ENCODE measurements at places on chromosomes 3 and 15.

DNA sequence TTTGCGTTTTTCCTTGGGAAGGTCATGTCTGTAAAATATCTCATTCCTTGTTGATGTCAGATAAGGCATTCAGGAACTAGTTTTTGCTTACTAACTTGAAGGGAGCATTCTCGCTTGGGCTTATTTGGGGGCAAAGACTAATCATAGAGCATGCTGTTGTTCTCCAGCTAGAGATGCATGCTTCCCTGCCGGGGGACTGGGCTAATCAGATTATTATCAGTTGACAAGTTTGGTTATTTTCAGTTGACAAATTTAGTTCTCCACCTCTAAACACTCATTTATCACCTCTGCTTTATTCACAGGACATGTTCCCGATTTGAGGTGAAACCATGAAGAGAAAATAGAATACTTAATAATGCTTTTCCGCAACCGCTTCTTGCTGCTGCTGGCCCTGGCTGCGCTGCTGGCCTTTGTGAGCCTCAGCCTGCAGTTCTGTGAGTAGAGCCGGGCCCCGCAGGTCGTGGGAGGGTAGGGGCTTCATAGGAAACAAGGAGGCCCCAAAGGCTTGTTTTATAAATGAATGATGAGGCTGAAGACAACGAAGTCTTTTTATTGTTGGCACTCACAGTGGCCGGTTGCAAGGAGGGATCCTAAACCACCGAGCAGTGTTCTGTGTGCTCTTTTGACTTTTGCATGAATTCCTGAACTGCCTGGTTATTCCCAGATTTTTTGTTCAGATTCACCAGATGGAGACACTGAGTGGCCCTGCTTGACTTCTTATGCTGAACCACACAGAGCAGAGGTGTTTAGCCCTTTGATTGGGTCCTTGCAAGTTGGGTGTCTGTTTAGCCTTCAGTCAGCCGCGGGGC lies 28.4 kb downstream of the PXYLP1 start:
- no peak for DNase-seq

DNA sequence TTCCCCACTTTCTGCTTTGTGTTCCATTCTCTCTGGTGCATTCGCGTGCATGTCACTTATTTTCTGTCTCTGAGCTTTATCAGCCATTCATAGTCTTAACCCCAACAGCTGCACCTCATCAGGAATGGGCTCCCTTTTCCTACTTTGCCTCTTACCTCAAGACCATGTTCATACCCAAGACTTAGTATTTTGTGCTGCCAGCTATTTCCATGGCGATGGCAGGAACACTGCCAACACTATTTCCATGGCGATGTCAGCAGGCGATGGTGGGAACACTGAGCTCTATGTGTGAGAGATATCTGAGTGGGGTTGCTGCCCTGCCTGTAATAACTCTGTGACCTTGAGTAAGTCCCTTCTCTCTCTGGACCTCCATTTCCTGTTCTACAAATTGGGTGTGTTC lies 5.5 kb downstream of the ZNF35 start:
- DNase-seq = no peak

DNA sequence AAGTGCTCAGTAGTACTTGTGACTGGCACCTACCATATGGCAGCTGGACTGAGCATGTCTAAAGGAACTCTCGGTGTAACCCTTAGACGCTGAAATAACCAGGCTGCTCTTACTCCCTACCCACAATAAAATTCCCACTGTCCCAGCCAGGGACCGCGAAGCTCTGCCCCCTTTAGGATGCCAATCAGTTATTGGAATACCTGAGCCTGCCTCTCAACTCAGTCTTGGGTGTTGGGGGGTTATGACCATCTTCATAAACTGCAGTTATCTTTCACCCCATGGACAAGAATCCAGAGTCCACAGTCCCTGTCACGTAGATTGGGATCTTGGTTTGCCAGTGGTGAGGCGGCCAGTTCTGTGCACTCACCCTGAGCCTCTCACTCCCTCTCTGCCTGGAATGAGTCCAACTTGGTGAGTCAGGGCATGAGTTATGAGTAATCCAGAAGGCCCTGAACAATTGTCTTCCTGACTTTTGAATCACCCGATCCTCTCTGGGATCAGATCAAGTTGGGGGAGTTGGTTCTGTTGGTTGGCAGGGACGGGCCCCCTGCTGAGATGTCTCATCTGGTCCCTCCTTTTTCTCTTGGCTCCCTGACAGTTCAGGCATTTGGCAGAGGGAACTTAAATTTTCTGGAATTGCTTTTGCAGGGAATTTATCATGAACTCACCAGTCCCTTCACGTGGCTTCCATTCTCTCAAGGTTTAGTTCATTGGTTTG lies 120.1 kb upstream of the UBE2E1 start:
- peak; percentile 38 for DNase-seq

DNA sequence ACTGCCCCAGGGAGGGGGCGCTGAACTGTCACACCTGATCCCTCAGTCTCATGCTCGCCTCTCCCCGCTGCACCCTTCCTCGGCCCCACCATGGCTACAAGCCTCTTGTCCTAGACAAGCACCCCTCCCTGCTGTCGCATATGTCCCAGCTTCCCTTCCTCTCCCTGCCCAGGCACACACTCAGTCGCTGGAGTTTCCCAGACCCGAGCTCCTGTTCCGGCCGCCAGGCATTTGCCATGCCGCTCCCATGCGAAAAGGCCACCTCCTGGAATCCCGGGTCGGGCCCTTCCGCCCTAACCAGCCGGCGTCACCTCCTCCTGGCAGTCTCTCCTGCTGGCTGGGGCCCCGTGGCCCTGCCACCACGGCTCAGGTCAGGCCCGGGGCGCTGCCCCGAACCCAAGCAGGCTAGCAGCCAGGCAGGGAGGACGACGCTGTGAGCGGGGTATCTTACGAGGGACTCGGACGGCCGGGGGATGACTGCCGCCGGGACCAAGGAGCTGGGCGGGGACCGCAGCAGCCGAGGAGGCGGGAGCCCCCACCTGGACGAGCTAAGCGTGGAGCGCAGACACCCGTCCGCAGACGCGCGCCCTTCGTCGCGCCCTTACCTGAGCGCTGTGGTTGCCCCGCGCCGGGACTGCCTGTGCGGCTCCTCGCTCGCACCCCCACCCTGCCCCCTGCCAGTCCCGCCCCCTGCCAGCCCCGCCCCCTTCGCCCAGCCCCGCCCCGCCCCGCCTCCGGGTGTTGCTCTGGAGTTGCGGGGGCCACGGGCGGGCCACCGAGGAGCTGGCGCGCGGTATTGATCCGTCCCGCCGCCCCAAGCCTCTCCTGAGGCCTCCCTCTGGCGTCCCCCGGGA lies at the start of gene ALS2CL:
TSS of gene ALS2CL (minus strand) at position 642 of the 854 bp plus-strand sequence. CDS start 4,239 bp downstream, outside the sequence.
- DNase-seq = peak; percentile 48

DNA sequence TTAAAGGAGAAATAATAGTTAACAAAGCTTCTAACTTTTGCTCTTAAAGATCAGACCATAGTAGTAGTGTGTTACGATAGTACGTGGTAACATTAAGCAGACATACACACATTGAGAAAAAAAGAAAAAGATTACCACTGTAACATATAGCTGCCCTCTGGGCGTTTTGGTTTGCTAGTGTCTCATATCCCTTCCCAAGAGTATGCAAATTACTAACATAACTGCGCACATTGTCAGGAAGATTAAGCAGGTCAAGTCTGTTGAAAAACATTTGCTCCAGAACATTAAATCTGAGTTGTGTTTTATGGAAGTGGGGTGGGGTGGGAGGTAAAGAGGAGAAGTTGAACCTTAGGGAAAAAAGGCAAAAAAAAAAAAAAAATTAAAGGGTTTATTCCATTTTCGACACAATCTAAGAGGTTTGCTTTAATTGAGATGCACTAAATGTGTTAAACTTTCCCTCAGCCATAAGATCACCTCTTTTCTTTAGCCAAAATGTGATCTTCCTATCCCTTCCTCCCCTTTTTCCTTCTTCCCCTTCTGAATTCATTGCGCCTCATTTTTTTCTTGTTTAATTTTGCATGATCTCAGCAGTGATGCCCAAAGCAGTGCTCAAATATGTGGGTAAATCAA lies 1.5 kb upstream of the LRIG1 start:
- DNase-seq = no peak

DNA sequence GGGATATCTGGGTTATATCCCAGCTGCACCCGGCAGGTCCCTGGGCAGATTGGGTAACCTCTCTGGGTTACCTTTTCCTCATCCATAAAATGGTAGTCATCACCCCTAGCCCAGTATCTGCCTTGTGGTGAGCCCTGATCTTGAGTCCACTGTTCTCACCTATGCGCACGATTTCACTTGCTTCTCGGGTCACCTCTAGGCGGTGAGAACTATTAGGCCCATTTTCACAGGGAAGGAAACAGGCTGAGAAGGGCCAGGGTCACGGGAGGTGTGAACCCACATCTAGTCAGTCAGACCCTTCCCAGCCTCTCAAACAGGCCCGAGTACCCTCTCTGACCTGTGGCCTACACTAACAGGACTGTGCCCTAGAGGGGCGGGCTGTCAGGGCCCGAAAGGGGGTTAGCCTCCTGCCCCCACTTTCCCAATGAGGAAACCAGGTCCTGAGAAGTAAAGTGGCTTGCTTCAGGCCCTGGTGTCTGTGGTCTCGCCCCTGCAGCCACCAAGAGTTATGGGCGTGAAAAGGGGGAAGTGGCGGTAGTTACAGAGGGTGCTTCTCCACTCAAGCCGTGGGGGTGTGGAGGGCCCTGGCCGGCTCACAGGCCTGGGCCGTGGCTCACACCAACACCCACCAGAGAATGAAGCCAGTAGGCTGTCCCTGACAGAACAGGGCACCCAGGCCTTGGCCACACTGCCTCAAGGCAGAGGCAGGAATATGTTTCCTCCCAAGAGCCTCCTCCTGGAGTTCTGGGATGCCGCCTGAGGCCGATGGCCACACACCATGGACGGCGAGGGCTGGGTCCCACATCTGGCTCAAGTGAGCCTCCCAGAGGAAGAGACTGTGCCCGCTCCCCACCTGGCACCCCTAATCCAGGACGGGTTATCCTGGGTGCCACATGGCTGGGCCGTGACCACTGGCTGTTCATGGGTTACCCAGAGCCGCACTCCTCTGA lies 19.5 kb downstream of the PSTPIP1 start:
- DNase-seq = no peak

- DNase-seq = no peak
Measured at GRCh38 chr3:123020709-123021108, 6.9 kb downstream of the SEMA5B start.

GRCh38 chr15:66726386-66726785 lies 24.4 kb downstream of the SMAD6 start:
- no peak for DNase-seq

DNA sequence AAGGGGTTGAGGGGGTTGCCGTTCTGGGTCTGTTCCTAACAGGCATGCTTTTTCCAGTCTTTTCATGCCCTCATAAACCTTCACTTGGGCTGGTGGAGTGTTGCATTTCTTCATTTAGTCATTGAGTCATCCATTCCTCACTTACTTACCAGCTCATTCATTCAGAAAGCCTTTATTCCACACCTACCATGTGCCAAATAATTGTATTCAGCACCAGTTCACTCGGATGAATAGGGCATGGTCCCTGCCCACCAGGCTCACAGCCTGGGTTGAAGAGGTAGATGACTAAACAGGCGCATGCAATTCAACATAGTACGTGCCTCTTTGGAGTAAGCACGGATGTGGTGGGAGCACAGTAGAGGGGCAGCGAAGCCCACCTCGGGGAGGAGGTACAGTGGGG lies 35.1 kb upstream of the THSD4 start:
- DNase-seq = no peak

- DNase-seq = no peak
Measured at GRCh38 chr3:117165601-117166051, 456.0 kb downstream of the TUSC7 start.

DNA sequence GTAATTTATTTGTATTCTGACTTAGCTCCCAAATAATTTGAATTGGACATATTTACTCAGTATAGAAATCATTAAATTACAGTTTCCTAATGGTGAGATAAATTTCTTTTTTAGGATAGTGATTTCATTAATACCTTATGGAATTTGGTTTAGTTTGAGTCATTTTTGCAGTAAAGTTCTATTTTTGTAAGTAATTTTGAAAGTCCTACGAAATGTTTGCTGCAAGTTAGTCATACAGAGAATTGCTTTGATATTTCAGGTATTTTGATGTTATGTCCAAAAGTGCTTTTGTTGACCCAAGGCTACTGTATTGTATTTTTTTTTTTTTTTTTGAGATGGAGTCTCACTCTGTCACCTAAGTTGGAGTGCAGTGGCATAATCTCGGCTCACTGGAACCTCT lies 41.7 kb downstream of the TCF12 start:
- no peak for DNase-seq

DNA sequence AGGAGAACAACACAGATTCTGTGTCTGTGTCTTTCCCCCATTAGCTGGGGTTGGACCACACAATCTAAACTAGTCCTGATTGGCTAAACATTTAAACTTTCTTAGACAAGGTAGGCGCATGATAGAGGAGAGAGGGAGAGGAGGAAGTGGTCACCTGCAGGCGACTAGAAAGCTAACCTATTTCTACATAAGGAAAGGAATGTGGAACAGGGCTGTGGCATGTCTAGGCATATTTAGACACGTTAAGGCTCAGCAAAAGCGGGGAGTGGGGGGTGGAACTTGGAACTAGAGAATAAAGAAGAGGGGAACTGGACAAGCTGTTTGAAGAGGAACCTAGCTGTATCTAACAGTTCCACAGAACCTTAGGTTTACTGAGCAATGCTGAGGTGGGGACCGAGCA lies 12.8 kb downstream of the LRRC28 start:
- DNase-seq = no peak

DNA sequence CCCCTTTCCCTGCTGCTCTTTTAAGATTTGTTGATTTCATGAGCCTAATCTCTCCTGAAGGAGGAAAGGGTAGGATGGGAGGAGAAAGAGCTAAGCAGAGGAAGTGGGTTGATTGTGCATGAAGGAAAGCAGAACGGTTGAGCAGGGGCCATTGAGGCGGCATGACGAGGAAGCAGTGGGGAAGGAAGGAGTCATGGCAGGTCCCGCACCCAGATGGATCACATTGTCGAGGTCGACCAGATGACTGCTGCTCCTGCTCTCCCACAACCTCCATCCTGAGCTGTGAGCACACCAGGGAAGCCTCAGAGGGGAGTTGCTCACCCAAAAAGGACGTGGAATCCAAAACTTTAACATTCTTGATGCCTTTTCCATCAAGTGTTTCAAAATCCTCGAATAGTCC lies 42.8 kb downstream of the ABTB1 start:
- DNase-seq = no peak

DNA sequence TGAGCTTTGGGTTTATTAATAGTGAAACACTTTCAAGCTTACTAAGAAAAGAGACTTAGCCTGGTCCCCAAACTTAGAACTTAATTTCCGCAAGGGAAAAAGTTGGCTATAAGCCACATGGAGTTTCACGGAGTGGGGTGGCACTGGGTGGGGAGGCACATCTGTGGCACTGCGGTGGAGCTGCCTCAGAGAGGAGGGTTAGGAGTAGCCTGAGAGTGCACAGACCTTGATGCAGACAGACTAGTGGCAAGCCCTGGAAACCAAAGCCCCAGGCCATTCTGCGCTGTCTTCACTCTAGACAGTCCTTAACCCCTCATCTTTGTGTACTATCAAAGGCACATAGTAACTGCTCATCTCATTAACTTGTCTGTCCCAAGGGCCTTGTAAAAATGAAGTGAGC lies 22.0 kb downstream of the CXCR6 start:
- no peak for DNase-seq

- DNase-seq = no peak
Measured at GRCh38 chr15:36880913-36881460, 219.4 kb downstream of the MEIS2 start.

- no peak for DNase-seq
Measured at GRCh38 chr3:129618186-129618820, 11.8 kb upstream of the PLXND1 start.

- DNase-seq = no peak
Measured at GRCh38 chr3:64685331-64685799, 2.4 kb downstream of the ADAMTS9 start.
